ENCODE measurements at places on chromosomes 11 and 22. TPM values are rescaled to one million over a fixed set of nuclear protein-coding genes. Genes with fewer than 3 reads are reported as not detected.
A peak's percentile ranks its signal among the peaks of the same experiment; 100 is the strongest.

GRCh38 chr11:35714882-35715627 is 52.5 kb downstream of the TRIM44 start:
- H3K36me3 ChIP-seq, result no peaks in the 10 kb centered on the region
- H3K4me3 ChIP-seq, result no peak overlapping the region
- peaks cover 4% of the 10 kb centered on the region for H3K4me1 ChIP-seq
- H3K27me3 ChIP-seq, result no peaks in the 10 kb centered on the region
- H3K27ac ChIP-seq, result no peak overlapping the region

- H3K27me3 ChIP-seq, result no peaks in the 10 kb centered on the region
- H3K27ac ChIP-seq, result peak overlapping the region; percentile 64
- H3K36me3 ChIP-seq, result no peaks in the 10 kb centered on the region
- DNase-seq, result peak; percentile 89
- peaks cover 26% of the 10 kb centered on the region for H3K4me1 ChIP-seq
- no peak overlapping the region for H3K4me3 ChIP-seq
These were observed 101.6 kb downstream of the SWAP70 start for GRCh38 chr11:9765320-9766101.

- peaks cover 5% of the 10 kb centered on the region for H3K4me1 ChIP-seq
- H3K27me3 ChIP-seq, result no peaks in the 10 kb centered on the region
- no peak overlapping the region for H3K27ac ChIP-seq
- no peak overlapping the region for H3K4me3 ChIP-seq
These were observed 6.2 kb upstream of the RGL4 start for GRCh38 chr22:23684561-23685031.

DNA sequence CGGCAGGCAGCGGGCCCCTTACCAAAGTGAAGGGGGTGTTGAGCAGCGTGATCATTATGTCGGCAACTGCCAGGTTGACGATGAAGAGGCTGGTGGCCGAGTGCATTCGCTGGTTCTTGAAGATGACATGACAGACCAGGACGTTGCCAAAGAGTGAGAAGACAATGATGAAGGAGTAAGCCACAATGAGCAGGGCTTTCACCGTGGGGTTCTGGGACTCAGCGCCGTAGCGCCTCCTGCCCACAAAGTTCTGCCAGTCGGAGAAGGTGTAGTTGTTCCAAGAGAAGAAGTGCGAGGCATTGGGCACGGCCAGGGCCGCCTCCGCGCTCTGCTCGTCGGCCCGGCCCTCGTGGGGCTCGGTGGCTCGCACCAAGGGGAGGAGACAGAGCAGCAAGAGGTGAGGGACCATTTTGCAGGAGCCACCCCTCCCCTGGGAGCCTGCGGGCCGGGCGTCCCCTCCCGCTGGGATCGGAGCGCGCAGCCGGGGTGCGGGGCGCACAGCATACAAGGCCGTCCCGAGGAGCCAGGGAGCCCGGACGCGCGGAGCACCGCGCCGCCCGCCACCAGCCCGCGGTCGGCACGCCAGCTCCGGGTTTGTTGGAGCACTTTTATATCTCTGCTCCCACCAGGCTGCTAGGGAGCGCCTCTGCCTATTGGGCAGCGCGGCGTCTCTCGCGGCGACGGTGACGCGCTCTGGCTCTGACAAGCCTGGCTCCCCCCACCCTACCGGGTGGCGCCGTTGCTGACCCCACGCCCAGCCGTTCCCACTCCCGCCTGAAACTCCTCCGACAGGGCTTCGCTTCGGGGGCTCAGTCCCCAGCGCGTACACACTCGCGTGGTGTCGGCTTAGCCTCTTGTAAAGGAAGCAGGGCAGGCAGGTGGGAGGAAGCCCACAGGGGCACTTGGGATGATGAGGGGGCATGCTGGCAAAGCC is at the start of gene GPR83:
Gene GPR83, minus strand, starts transcription at position 581 of the 934 bp plus-strand sequence. Its CDS starts 172 bp downstream, at position 409.
- H3K27ac ChIP-seq, result no peak within 1 kb of the TSS
- peaks cover 4% of the 10 kb centered on the region for H3K4me1 ChIP-seq
- H3K4me3 ChIP-seq, result peak within 1 kb of the TSS; percentile 52
- H3K36me3 ChIP-seq, result no peaks in the 10 kb centered on the region

Gene MTCH2
- 103 TPM for total RNA-seq

DNA sequence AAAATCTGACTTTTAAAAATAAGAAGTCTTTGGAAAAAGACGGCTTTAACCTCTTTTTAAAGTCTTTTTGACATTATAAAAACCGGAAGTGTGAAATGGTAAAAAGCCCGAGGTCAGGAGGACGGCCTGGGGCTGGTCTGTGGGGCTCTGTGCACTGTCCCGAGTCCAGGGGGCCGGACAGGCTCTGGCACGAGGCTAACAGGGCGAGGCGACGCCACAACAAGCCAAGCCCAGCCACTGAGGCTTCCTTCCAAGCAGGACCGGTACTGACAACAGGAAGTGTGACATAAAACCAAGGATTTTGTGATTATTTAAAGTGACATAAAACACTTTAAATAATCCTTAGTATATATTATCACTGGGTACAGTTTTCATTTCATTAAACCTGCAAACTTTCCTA is 39.2 kb downstream of the BRD1 start:
- H3K36me3 ChIP-seq, result peaks cover 26% of the 10 kb centered on the region
- H3K27ac ChIP-seq, result no peak overlapping the region
- DNase-seq, result no peak
- H3K4me1 ChIP-seq, result no peaks in the 10 kb centered on the region
- H3K27me3 ChIP-seq, result no peaks in the 10 kb centered on the region

- H3K4me3 ChIP-seq, result no peak overlapping the region
- H3K27ac ChIP-seq, result no peak overlapping the region
- H3K36me3 ChIP-seq, result no peaks in the 10 kb centered on the region
- H3K4me1 ChIP-seq, result no peaks in the 10 kb centered on the region
- H3K27me3 ChIP-seq, result no peaks in the 10 kb centered on the region
These were observed 123.8 kb upstream of the CCDC179 start for GRCh38 chr11:22984045-22984444.

DNA sequence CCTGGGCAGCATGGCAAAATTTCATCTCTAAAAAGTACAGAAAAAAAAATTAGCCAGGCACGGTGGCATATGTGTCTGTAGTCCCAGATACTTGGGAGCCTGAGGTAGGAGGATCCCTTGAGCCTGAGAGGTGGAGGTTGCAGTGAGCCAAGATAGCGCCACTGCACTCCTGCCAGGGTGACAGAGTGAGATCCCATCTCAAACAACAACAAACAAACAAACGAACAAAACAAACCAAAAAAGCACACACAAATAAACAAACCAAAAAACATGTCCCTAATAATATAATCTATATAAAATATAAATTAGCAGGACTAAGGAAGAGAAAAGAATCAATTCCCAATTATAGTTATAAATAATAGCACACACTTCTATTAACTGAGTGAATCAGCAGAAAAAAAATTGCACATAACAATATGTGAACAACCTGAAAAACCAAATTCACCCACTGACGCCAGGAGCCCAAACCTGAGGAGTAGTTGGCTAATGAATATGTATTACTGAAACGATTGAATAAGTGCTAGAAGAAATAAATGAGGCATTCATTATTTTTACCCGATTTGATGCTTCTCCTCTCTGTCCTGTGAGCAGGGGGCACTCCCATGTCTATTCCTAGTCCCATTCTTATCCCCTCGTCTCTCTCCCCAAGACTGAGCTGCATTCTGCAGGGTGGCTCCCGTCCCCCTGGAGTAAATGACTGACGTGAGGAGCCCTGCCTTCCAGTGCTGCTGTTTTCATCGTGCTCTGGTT is 108.2 kb upstream of the TOP3B start:
- H3K27ac ChIP-seq, result no peak overlapping the region
- H3K4me1 ChIP-seq, result peaks cover under 1% of the 10 kb centered on the region
- no peak for DNase-seq
- no peaks in the 10 kb centered on the region for H3K36me3 ChIP-seq
- H3K4me3 ChIP-seq, result no peak overlapping the region

Gene CBLIF
- not detected for total RNA-seq

- H3K27ac ChIP-seq, result no peak overlapping the region
- DNase-seq, result peak; percentile 10
- H3K36me3 ChIP-seq, result no peaks in the 10 kb centered on the region
- H3K27me3 ChIP-seq, result no peaks in the 10 kb centered on the region
- H3K4me1 ChIP-seq, result no peaks in the 10 kb centered on the region
These were observed 9.3 kb upstream of the POU2AF1 start for GRCh38 chr11:111388420-111388819.

GRCh38 chr11:116694349-116694725 is 78.5 kb downstream of the BUD13 start:
- no peak overlapping the region for H3K4me3 ChIP-seq
- H3K4me1 ChIP-seq, result no peaks in the 10 kb centered on the region
- H3K36me3 ChIP-seq, result no peaks in the 10 kb centered on the region
- H3K27me3 ChIP-seq, result no peaks in the 10 kb centered on the region
- H3K27ac ChIP-seq, result no peak overlapping the region

DNA sequence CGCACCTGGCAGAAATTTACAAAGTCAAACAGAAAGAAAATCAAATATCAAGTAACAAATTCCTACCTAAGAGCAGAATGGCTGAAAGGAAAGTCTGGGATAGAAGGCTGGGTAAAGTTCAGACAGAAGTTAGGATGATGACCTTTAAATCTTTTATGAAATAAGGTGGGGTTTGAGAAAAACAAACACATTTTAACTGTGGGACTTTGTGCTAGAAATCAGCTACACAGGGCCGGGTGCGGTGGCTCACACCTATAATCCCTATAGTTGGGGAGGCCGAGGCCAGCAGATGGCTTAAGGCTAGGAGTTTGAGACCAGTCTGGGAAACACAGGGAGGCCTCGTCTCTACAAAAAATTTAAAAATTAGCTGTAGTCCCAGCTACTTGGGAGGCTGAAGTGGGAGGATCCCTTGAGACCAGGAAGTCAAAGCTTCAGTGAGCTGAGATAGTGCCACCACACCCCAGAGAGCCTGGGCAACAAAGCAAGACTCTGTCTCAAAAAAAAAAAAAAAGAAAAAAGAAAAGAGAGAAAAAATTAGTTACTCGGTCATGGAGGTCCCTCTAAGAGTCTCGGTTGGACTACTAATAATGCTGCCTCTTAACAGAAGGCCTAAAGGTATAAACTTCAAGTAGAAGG is 119.7 kb upstream of the BID start:
- peaks cover 12% of the 10 kb centered on the region for H3K36me3 ChIP-seq
- H3K27ac ChIP-seq, result no peak overlapping the region
- no peak for DNase-seq

Gene POU2AF2
- total RNA-seq, result not detected

DNA sequence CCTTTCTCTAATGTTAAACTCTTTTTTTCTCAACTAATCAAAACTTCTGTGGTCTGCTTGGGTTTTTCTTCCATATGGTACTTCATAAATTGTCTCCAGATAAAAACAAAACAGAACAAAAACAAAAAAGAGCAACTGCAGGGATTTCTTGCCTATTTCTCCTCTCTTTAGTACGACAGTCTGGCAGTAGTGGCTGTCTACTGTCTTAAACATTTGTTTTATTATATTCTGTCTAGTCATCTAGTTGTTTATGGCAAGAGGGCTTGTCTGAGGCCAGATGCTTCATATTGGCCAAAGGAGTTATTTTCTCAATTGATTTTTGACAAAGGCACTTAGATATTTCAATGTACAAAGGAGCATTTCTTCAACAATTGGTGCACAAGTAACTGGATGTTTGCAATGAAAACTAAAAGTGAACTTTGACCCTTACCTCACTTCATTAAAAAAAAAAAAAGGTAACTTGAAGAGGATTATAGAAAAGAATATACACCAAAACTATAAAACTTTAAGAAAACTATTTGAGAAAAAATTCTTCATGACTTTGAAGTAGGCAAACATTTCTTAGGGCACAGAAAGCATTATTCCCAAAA is 404.2 kb downstream of the LUZP2 start:
- H3K27me3 ChIP-seq, result no peaks in the 10 kb centered on the region
- H3K36me3 ChIP-seq, result no peaks in the 10 kb centered on the region
- H3K27ac ChIP-seq, result no peak overlapping the region
- H3K4me3 ChIP-seq, result no peak overlapping the region

Gene CARD16
- total RNA-seq, result 2.0 TPM

Gene LINC01488
- total RNA-seq, result not detected

GRCh38 chr11:63242089-63242781 is 1.2 kb downstream of the SLC22A25 start:
- H3K27me3 ChIP-seq, result no peaks in the 10 kb centered on the region
- DNase-seq, result no peak
- H3K36me3 ChIP-seq, result no peaks in the 10 kb centered on the region
- H3K4me1 ChIP-seq, result no peaks in the 10 kb centered on the region
- no peak overlapping the region for H3K4me3 ChIP-seq
- H3K27ac ChIP-seq, result no peak overlapping the region

DNA sequence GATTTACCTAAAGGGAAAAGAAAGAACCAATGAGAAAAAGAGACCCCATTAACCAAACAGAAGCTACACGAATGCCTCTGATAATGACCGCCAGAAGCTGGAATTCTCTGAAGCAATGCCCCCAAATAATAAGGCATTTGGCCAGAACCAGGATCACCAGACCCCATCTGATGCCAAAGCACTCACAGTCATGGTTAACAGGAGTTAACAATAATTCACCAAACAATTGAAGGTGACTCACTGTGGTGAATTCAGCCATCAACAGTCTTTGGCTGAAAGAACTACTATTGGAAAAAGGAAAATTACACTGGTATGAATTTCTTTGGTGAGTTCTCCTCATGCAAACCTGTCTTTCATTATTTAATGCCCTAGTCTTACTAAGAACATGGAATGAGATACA is 21.9 kb upstream of the NFRKB start:
- H3K27me3 ChIP-seq, result no peaks in the 10 kb centered on the region
- H3K36me3 ChIP-seq, result peaks cover 12% of the 10 kb centered on the region
- H3K27ac ChIP-seq, result no peak overlapping the region
- DNase-seq, result peak; percentile 23
- no peaks in the 10 kb centered on the region for H3K4me1 ChIP-seq
- H3K4me3 ChIP-seq, result no peak overlapping the region

Gene ELFN2
- 2.8 TPM for total RNA-seq

DNA sequence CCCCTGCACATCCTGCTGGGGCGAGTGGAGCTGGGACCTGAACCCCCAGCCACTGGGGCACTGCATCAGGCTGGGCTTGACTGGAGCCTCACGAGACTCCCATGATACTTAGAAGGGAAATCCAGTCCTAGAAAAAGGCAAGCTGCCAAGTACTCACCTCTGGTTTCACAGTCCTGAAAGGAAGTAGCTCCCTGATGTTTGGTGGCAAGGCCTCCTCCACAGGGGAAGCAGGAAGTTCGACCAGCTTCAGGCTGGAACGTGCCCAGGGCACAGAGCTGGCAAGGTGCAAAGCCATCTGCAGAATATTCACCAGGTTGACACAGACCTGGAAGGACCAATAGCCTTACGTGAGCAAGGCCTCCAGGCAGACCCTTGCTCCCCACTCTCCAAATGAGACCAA is 26.8 kb upstream of the NRIP3 start:
- H3K4me1 ChIP-seq, result no peaks in the 10 kb centered on the region
- no peaks in the 10 kb centered on the region for H3K36me3 ChIP-seq
- no peak overlapping the region for H3K4me3 ChIP-seq
- H3K27me3 ChIP-seq, result no peaks in the 10 kb centered on the region
- no peak for DNase-seq

Gene OR2AG2
- 0.27 TPM for total RNA-seq

GRCh38 chr22:35860087-35860733 is 142.5 kb downstream of the APOL5 start:
- DNase-seq, result no peak
- H3K36me3 ChIP-seq, result no peaks in the 10 kb centered on the region
- no peak overlapping the region for H3K4me3 ChIP-seq
- no peaks in the 10 kb centered on the region for H3K4me1 ChIP-seq
- no peak overlapping the region for H3K27ac ChIP-seq

Gene MAPK8IP2
- total RNA-seq, result 4.7 TPM

GRCh38 chr11:3128356-3129180 is 36.5 kb downstream of the OSBPL5 start:
- H3K4me1 ChIP-seq, result peaks cover 13% of the 10 kb centered on the region
- DNase-seq, result no peak
- no peak overlapping the region for H3K4me3 ChIP-seq
- H3K36me3 ChIP-seq, result no peaks in the 10 kb centered on the region
- H3K27me3 ChIP-seq, result no peaks in the 10 kb centered on the region
- no peak overlapping the region for H3K27ac ChIP-seq

Gene LUZP2
- total RNA-seq, result 1.8 TPM

Measured in astrocyte (in vitro differentiated cells and primary cell).